ENCODE measurements at places on chromosomes 5 and 9.

DNA sequence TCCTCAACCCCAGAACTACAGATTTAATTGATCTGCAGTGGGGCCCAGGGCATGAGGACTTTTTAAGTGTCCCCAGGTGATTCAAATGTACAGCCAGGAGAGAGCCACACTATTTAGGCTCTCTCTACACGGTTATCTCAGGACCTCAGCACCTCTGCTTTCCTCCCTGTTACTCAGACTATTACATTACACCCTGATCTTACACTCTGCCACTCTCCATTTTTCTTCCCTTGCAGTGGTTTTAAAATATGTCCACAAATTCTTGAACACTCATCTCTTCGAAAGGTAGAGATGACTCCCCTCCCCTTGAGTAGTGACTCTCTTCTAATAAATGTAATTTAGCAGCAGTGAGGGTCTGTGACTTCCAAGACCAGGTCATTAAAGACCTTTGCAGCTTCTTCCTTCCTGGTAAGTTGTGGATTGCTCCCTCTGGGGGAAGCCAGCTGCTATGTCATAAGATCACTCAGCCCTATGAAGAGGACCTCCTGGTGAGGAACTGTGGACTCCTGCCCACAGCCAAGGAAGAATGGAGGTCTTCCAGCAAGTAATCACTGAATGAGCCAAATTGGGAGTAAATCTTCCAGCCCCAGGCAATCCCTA is 87.5 kb upstream of the SSBP2 start:
- no peak for DNase-seq

DNA sequence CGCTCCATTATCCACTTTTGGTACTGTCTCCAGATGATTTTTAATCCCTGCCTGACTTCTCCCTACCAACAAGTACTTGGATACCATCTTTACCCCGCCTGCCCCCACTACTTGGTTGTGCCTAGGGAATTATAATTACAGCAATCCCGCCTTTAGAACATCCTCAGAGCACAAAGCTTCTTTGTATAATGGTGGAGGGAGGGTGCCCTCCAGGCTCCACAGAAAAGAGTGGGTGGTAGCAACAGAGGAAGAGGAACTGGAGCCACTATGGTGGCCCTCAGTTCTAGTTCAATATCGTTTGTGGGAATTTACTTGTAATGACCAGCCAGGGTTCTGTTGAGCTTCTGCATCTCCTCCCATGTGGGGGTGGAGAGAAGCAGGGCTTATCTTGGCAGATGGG is 79.0 kb upstream of the RNF38 start:
- DNase-seq = no peak

DNA sequence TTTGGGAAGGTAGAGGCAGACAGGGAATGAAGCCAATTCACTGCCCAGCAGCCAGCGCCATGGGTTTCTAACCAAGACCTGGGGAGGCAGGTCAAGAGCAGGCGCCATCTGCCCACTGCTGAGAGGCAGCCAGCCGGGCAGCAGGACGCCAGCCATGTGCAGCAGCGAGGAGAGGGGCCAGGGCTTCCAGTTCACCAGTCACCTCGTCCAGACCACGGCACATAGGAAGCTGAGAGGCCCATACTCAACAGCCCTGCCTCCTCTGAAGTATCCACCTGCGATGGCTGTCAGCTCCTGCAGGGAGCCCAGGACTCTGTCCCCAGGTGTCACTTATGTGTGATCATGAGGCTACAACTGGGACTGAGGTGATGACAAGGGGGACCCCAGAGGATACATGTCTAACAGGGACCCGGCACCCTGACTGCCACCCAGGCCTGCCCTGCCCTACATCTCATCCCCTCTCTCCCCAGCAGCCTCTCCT is 30.1 kb downstream of the IPPK start:
- DNase-seq = no peak

GRCh38 chr5:173785400-173785799 is 102.7 kb upstream of the CPEB4 start:
- no peak for DNase-seq

- no peak for DNase-seq
These were observed 163.9 kb downstream of the PIK3R1 start for GRCh38 chr5:68379275-68380036.

DNA sequence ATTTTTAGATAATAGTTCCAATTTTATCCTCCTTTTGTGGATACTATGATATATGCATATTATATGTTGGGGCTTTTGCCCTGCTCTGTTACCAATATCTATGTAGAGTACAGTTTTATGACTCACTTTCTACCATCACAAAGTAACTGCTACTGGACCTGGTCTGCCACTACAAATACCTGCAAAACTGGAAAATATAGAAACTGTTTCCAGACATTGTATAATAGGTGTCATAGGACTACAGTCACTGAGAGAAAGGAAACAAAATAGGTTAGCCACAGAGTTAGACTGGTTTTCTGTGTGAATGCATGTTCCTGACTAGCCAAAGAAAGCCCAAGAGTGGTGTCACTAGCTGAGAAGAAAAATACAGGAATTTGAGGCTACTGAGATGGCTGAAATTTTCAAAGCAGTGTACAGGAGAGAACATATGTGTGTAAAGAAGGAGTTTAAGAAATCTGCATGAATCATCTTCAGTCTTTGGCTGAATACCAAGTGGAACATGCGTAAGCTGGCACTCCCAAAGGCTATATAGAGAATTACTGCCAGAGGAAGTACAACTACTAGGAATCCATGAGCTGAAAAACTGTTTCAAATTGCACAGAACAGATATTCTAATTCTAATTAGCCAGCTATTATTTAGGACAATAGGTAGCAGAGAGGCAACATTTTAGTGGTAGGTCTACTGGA is 29.0 kb upstream of the FAM174A start:
- no peak for DNase-seq

GRCh38 chr5:59361454-59361853 is 532.1 kb downstream of the PDE4D start:
- DNase-seq = no peak

DNA sequence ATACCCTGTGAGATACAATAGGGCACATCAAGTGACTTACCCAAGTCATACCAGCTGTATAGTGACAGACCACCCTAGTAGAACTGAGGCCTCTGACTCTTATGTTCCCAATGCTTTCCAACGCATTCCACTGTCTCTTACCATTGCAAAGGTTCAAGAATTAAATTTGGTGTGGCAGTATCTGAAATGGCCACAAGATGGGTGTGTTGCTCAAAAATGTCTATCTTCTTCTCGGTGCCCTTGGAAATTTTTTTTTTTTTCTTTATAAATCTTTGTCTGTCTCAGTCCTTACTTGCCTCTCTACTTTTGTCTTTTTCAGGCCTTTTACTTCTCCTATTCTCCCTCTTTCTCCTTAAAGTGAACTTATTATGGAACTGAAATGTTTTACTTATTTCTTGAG is 48.4 kb downstream of the GPR21 start:
- DNase-seq = no peak

- DNase-seq = no peak
These were observed 7.3 kb downstream of the SRFBP1 start for GRCh38 chr5:121968910-121969607.

- DNase-seq = no peak
These were observed 15.8 kb downstream of the CORO2A start for GRCh38 chr9:98176391-98177259.

- no peak for DNase-seq
These were observed 5.9 kb upstream of the FAM13B start for GRCh38 chr5:138038826-138039225.

GRCh38 chr9:98691890-98692289 is 16.8 kb downstream of the GABBR2 start:
- no peak for DNase-seq

GRCh38 chr9:132187121-132187620 is 25.3 kb downstream of the NTNG2 start:
- no peak for DNase-seq

DNA sequence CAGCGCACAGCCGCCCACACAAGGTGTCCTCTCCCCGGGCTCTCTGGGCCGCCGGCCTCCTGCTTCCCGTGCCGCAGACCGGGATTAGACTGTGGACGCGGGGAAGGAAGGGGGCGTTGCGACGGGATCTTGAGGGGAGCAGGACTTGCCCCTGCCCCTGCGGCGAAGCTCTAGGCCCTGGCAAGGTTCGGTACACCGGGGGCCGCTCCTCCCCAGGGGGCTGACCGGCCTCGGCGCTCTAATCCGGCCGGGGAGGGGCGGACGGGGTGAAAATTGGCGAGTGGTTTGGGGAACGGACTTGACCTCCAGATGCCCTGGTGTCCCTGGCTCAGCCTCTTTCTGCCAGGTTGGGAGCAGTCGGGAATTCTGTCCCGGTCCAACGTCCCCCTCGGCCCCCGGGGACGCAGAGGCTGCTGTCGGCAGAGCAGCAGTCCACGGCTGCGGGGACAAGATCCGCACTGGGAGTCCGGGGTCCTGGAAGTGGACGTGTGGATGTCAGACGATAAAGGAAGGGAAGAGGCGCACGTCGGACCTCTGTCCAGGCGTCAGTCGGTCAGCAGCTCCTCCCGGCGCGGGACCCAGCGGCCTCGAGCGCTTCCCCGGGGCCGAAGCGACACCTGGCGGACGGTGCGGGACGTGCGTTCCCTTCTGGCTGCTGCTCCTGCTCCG is 1.9 kb upstream of the CNTFR start:
- no peak for DNase-seq

DNA sequence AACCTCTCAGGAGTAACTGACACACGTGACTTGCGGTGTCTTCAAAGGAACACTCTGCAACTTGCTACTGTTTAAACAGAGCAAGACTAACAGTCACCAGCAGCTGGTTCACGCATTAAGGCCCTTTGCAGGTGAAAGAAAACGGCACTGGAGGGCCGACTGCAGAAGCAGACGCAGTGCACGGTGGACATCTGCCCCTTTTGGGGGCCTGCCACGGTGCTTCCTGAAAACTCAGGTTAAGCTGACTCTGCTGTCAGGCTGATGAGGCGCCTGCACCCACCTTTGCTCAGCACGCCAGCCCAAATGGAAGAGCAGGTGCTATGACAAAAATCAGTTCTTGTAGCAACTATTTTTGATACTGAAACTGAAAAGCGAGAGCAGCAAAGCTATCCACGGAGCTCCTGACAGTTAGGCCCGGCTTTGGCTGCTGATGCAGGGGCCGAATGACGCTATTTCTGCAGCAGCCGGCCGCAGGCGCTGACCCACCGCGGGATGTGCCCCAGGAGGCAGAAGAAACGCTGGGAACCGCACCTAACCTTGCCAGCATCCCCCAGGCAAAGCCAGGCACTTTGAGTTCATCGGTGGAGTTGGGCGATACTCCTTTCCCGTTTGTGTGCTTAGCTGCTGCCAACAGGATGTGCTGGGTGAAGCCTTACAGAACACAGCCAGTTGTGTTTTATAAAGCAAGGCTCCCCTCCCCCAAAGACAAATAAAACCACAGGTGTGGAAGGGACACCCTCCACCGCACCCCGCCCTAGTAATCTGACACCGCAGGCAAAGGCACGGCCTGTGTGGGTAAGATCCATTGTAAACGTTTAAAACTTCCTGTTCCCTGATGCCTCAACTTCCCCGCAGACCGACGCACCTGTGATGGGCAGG is 21.1 kb upstream of the TERT start:
- peak; percentile 99 for DNase-seq

- DNase-seq = no peak
These were observed 7.3 kb downstream of the ACER2 start for GRCh38 chr9:19416143-19416542.

GRCh38 chr5:41435276-41435675 is 75.1 kb downstream of the PLCXD3 start:
- DNase-seq = no peak

DNA sequence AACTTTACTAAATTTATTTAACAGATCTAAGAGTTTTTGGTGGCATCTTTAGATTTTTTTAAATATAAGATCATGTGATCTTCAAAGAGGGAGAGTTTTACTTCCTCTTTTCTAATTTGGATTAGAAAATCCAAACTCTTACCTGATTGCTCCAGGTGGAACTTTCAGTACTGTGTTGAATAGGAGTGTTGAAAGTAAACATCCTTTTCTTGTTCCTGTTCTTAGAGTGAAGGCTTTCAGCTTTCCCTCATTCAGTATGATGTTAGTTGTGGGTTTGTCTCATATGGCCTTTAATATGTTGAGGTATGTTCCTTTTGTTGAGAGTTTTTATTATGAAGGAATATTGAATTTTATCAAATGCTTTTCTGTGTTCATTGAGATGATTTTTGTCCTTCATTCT is 650.0 kb upstream of the SGCD start:
- no peak for DNase-seq

DNA sequence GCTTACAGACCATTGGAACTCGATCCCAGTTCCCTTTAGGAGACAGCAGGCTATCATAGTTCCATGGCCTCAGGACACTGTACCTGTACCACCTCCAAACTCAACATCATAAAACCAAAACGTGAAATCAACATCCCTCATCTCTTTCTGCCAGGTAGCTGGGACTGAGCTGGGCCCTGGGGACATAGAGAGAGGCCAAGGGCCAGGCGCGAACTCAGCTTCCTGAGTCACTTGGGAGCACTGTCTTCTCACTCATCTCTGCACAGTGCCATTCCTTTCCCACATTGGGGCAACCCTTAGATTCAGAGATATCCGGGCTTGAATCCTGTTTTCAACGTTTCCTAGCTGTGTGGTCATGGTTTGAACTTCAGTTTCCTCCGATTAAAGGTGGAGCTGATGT is 12.2 kb downstream of the DAB2IP start:
- DNase-seq = no peak

GRCh38 chr5:147512659-147513379 is 3.0 kb upstream of the DPYSL3 start:
- DNase-seq = no peak

GRCh38 chr5:74326571-74327338 is 313.8 kb downstream of the ENC1 start:
- no peak for DNase-seq

DNA sequence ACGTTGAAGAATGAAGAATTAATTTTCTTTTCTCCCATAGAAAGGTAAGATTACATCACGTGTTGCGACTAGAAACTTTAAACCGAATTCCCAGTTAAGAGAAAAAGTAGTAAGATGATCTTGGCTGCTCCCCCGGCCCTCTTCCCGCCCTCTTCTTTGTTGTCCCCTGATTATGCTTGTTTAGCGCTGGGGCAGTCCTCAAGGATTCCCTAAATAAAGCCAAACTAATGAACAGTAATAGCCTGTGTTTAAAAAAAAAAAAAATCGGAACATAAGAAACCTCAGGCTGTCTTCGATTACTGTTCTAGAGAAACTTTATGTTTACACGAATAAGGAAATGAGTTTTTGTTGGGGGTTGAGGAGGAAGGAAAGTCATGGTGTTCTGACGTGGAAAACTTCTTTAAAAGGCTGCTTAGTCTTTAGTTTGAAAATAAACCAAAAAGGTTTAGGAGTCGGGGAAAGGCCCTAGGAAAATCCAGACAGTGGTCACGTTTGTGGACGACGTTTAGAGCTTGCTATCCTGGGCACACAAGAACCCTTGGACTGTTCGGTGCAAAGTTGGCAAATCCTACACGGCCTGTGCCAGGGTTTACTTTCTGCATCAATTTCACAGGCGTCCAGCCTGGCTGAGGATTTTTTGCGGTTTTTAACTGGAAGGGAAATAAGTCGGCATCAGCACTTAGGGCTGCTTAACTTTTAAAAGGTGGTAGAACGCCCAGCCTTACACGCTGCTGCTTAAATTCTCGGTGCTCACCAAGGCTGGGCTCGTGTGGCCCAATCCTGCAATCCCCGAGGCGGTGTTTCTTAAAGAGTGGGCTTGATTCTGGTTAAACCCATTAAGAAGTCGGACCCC is 1.1 kb upstream of the MAT2B start:
- no peak for DNase-seq

All from NCI-H2081 treated with DMSO at 0.1 percent for 48 hours (cell line).